AG04449 (cell line): ENCODE measurements at places on chromosomes 5 and 9.

- no peak for DNase-seq
These were observed 14.3 kb downstream of the ADAMTS12 start for GRCh38 chr5:33877449-33877848.

- no peak for DNase-seq
These were observed 27.2 kb downstream of the PTTG1 start for GRCh38 chr5:160448886-160449285.

DNA sequence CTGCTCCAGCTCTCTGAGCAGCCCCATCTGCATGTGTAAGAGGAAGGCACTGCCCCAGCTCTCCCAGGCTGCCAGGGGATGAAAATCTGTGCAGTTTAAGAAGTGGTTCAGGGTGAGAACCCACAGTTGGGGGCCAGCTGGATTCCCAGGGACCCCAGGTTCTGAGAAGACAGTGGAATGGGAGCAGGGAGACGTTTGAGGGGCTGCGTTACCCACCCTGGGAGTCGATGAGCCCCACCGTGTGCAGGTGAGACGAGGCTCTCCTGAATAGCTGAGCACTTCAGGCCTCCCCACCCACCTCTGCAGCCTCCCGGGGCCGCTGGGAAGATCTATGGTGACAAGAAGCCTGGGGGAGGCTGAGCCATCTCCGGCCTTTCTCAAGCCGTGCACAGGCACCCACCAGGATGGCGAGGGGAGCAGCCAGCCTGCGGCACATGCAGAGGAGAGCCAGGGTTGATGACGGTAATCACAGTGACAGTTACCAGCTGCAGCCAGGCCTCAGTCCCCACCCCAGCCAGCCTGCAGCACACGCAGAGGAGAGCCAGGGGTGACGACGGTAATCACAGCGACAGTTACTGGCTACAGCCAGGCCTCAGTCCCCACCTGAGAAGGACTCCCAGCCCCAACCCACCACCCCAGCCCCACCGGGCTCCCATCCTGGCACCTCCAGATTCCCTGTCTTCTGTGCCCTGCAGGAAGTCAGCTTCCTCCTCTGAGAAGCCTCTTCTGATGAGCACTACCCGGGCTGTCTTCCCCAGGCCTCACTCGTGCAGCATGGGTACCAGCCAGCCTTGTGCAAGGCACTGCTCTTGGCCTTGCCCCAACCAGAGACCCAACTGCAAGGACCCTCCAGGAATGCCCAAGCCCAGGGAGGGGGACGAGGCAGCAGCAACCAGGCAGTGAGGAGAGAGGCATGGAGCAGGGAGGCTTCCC, 150.8 kb upstream of the PPP1R26 start:
- no peak for DNase-seq

DNA sequence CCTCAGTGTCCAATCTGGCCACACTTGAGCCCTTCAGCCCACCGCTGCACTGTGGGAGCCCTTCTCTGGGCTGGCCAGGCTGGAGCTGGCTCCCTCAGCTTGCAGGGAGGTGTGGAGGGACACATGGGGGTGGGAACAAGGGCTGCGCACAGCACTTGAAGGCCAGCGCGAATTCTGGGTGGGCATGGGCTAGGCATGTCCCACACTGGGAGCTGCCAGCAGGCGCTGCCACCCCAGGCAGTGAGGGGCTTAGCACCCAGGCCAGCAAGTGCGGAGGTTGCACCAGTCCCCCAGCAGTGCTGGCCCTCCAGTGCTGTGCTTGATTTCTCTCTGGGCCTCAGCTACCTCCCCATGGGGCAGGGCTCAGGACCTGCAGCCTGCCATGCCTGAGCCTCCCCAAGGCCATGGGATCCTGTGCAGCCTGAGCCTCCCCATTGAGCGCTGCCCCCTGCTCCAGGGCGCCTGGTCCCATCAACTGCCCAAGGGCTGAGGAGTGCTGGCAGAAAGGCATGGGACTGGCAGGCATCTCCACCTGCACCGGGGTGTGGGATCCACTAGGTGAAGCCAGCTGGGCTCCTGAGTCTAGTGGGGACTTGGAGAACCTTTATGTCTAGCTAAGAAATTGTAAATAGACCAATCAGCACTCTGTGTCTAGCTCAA, 148.2 kb downstream of the EMB start:
- DNase-seq: no peak

GRCh38 chr5:141623611-141624010, 4.8 kb upstream of the DIAPH1 start:
- no peak for DNase-seq

DNA sequence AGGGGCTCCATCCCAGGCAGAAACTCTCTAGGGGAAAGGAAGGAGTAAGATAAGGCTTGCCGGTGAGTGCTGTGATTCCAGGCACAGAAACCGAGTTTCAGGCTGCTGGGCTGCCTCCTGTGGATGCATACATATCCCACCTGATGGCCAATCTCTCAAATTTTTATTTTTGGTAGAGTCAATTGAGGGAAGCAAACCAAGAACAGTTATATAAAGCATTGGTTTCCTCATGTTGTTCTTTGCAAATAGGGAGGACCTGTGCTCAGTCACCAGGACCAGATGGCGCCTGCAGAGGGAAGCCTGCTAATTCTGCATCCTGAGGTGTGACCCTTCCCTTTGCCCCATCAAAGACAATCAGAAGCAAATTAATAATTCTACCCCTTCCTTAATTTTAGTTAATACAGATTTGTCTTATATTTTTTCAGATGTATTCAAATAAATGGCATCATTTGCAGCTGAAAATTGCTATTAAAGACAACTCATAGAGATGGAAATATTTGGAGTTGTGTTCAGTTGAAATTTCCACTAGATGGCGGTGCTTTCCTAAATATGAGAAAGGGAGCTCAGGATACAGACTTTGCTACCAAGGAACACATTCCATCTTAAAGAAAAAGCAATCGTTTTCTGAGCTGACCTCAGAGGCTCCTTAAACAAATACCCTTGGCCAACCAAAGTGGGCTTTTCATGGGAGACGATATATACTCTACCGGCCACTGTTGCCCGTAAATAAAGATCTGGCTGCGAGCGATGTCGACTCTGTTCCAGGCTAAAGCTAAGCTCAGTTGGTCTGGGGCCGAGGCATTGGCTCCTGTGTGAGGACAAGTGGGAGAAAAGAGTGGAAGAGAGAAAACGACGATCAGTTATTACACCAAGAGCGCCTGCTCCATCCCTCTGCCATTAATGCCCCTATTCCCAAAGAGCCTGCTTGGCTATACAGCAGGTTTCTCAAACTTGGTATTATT, 225.7 kb upstream of the KLF9 start:
- peak; percentile 29 for DNase-seq
